ENCODE measurements at places on chromosomes 1 and 21.

GRCh38 chr21:28993293-28993629 is 584 bp upstream of the LTN1 start:
- no peak for DNase-seq

DNA sequence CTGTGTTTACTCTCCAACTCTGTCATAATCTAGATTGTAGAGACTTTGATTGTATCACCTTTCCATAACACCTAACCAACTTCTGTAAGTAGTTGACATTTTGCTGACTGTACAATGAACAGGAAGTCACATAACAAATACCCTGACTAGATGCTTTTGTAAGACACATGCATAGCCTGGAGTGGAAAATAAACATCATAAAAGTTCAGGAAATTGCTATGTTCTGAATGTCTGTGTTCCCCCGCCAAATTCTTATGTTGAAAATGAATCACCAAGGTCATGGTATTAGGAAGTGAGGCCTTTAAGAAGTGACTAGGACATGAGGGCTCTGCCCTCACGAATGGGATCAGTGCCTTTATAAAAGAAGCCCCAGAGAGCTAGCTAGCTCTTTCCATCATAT is 40.4 kb upstream of the ZSWIM5 start:
- no peak for DNase-seq

- DNase-seq, result no peak
Observed at GRCh38 chr1:219325368-219325742, 151.7 kb downstream of the LYPLAL1 start.

DNA sequence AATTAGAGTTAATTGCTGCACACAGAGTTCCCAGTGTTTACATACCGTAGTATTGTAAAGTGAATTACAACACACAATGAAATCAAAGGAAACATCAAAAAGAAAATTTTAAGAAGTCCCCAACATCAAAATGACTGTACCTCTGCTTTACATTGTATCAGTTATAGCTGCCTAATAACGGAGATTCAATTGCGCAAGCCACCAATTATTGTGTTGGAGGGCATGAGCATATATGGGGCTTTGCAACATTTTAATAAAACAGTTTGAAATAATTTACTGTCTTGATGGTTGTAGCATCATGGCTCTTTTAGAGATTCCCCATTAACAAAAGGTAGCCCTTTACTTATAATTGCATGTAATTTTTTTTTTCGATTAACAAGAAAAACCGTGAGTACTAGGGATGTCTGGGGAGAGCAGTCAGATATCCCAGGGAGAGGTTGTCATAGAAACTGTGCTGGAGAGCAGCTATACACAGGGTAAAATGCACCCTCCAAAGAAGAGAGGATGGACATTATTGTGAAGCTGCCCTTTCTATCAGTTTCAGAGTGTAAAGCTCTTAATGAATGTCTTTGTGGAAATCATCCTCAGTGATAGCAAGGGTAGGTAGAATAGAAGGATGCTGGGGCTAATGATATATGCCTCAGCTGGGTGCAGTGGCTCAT is 55.9 kb upstream of the BTG3 start:
- no peak for DNase-seq

GRCh38 chr1:109796484-109797302 is 33.0 kb upstream of the EPS8L3 start:
- no peak for DNase-seq

- peak; percentile 60 for DNase-seq
Observed at GRCh38 chr1:56516539-56517252, 62.7 kb downstream of the PLPP3 start.

- peak; percentile 90 for DNase-seq
Observed at GRCh38 chr1:113978863-113979702, at the start of gene OLFML3. Gene OLFML3, plus strand, starts transcription at chr1:113979474. Its CDS starts 43 bp downstream, at chr1:113979517.

GRCh38 chr1:113442131-113442530 is 51.8 kb downstream of the MAGI3 start:
- DNase-seq, result no peak

DNA sequence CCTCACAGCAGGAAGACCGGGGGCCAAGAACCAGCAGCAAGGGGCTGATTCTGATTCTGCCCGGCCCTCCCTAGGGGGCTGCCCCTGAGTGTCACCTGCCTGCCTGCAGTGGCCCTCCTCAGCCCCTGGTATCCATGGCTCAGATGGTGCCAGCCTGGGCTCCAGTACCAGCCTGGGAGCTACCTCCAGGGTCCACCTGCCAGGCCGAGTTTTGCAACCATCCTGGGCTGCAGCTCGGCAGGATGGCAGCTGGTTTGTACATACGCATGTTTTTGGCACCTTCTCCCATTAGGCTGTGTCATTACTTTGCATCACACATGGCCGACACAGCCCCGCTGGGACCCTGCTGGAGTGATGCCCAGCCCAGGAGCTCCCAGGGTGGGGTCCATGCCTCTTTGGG is 93.3 kb upstream of the WNT4 start:
- no peak for DNase-seq

- peak; percentile 34 for DNase-seq
Observed at GRCh38 chr1:49298304-49298703, 521.6 kb upstream of the BEND5 start.

DNA sequence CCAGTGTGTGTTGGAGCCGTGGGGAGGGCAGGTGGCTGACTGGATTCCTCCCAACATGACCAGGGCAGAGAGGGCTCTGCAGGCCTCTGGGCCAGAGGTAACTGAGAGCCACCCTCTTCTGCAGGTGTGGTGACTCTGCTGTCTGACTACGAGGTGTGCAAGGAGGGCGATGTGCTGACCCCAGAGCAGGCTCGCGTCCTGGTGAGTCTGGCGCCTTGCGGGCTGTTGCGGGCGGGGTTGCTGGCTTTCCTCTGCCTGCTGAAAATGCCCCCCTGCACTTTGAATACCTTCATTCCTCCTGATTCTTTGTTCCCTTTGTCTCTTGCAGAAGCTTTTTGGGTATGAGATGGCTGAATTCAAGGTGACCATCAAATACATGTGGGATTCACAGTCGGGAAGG is 6.7 kb downstream of the MRTO4 start:
- DNase-seq, result no peak

- DNase-seq, result no peak
Observed at GRCh38 chr1:188433425-188433824, 1604.7 kb downstream of the PLA2G4A start.

- DNase-seq, result no peak
Observed at GRCh38 chr1:158458263-158458662, 3.4 kb upstream of the OR10K1 start.

DNA sequence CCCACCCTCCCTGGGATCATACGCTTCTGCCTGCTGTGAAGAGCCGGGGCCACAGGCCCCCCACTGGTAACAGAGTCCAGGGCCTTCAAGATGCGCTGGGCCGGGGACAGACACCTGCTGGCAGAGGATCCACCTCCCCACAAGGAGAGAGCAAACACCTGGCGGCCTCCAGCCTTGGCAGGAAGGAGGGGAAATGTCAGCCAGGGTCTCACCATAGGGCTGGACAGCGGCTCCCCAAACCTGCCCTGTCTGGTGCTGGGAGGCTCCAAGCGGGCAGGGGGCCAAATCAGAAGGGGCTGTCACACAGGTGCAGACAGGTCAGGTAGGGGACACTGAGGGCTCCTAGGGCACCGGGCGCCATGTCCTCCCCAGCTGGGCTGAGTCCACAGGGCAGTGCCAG is 58.9 kb downstream of the KCNAB2 start:
- no peak for DNase-seq

GRCh38 chr21:25360593-25360992 is 246.7 kb downstream of the MRPL39 start:
- no peak for DNase-seq

DNA sequence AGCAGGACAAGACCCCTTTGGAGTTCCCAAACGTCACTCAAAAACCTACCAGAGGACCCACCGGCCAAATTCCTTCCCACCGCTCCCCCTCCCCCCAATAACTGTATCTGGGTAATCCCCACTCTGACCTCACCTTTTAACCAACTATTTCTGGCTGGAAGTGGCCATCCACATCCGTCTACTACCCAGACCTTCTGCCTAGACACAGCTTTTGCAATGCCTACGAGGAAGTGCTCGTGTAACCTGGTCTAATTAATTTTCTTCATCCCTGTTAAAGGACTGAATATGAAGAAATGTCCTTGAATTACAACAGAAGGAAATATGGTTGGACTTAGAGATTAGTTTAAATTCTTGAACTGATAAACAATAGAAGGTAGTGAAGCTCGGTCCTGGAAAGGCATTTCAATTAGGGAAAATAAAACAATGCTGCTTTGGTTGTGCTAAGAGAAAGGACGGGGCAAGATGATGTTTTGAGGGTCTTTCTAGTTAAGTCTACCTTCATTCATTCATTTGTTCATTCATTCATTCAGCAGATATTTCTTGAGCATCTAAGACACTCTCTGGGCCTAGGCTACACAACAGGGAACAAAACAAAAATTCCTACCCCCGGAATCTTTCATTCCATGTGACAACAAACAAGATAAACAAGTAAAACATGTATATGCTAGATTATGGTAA is 18.8 kb downstream of the AVPR1B start:
- DNase-seq, result no peak

DNA sequence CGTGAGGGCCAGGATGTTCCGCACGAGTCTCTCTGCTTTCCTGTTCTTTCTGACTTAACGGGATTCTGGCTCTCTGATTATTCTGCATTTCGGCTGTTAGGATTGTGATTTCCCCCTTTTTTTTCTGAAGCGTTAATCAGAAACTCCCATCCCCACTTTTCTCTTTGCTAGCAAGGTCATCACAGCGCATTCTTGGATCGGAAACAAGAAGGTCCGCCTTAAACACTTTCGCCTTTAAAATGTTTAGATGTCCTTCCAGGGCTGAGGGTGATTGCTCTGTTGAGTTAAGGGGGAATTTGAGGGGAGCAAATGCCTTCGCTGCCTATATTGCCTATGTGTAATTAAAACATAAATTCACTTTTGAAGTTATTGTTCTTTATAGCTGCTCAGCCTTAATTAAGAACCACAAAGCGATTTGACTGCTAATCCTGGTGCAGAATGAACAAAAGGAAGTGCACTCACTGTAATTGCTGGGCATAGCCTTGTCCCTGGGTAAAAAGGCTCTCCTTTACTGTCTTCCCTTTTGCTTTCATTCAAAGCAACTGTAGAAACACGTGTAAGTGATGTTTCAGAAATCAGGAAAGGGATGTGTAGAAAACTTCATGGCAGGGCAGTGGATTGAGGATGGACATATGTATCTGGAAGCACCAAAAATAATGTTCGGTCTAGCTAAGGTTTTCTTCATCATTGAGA is 1.2 kb downstream of the LAMC1 start:
- no peak for DNase-seq

GRCh38 chr1:238501290-238501689 is 610.6 kb upstream of the ZP4 start:
- no peak for DNase-seq

- no peak for DNase-seq
Observed at GRCh38 chr21:15034126-15034853, 30.5 kb downstream of the NRIP1 start.

DNA sequence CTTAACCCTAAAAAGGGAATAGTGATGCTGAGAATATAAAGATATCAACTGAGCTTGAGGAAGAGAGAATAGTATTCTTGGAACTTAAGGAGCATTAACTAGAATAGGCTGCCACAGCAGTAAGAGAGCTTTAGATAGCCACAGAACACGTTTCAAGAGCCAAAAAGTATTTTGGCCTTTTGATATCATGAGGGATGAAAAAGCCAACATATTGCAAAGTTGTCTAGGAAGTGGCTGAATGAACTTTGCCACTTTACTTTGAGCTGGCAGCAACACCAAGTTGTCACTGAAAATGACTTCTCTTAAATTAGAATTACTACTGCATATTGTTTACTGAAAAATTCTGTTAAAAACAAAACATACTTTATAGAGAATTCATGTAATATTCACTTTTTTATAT is 1476.2 kb downstream of the MRPL39 start:
- DNase-seq, result no peak

- peak; percentile 25 for DNase-seq
Observed at GRCh38 chr21:44695184-44695583, 1.8 kb upstream of the KRTAP10-12 start.

GRCh38 chr1:46818591-46818990 is 19.7 kb downstream of the CYP4B1 start:
- no peak for DNase-seq

DNA sequence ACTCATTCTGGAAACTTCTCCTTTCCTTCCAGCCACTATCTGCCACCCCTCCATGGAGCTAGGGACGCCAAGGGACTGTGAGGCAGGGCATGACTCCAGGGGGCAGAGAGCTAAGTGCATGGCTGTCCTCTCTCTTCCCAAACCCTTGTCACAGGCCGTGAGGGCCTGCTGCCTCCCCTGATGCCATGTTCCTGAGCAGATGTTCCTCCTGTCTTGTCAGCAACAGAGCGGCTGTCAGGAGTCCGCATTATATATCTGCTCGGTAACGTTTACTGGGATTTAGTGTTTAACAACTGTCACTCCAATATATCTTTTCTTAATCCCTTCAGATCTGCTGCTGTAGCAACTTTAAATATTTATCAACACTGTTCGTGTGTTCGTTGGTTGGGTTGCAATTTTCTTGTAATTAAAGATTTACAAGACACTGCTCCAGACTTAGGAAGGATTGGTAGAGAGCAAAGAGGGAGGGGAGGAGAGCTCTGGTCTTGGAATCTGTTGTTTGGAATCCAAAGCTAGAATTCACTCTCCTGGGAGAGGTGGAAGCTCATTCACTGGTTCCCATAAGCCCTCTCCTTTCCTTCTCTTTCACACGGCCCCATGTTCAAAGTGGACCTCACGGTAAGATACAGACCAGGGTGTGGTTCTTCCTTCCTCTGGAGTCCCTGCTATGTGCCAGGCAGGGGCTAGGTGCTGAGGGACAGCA is 76.2 kb downstream of the MDM4 start:
- no peak for DNase-seq

DNA sequence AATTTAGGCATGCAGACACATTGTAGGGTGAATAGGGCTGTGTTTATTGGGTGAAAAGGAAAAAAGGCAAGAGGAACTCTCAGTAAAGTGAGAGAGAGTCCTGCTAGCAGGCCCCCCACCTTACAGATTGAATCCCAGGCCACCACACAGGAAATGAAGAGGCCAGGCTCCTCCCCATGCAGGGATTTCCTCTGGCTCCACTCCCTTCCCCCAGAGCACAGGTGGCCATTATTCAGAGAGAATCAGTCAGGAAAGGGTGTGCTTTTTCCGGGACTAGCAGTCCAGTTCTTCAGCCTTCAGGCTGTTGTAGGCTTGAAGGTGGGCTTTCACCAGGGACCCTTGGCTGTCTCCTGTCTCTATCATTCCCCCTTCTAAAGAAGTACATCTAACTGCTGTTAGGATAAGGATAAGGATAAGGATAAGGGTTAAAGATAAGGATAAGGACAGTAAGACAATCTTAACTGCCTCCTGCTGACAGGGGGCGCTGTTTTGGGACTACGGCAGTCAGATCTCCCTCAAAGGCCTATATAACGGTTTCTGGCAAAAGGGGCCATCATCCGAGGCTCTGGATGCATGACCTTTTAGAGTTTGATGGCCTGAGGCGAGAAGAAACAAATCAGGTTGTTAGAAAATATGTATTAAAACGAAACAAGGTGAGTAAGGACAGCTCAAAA is 26.3 kb downstream of the ZNF648 start:
- DNase-seq, result peak; percentile 59
